Heart right ventricle (tissue), 16 donors: ENCODE measurements at places on chromosomes 7 and 10. TPM values are rescaled to one million over a fixed set of nuclear protein-coding genes. Genes with fewer than 3 reads are reported as not detected.

DNA sequence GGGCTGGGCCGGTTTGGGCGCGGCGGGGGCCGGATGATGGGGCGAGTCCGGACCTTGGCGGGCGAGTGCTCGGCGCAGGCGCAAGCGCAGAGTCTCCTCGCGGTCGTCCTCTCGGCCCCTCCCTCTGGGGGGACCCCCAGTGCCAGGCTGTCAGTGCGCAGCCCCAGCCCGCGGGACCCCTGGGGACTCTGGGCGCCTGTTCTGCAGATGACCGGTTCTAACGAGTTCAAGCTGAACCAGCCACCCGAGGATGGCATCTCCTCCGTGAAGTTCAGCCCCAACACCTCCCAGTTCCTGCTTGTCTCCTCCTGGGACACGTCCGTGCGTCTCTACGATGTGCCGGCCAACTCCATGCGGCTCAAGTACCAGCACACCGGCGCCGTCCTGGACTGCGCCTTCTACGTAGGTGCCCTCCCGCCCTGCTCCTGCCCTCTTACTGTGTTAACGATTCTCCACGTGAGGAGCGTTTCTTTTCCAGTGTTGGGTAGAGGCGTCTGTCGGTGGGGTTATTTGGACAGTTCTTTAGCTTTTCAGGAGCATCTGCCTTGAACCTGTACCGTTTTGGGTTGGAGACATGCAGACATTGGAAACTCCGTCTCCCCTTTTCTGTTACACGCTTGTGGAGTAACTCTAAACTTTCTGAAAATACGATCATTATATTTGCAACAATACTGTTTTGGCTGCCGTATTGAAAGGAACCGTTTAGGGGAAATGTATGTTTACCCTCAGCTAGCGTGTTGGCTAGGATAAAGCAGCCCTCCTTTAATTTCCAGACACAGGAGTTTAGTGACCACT is 706 bp downstream of the BUB3 start:
- DNase-seq = peak; percentile 36

DNA sequence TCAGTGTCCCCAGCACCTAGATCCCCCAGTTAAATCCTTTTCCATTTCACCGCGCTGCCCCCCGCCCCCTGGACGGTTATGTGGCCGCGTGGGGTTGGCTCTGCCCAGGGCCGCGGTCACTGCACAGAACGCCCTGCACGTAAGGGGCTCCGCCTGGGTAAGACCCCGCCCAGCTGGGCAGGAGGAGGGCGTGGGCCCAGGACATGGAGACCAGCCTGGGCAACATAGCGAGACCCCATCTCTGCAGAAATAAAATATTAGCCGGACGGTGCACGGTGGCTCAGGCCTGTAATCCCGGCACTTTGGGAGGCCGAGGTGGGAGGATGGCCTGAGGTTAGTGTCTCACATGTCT is 650 bp upstream of the ZFAND2A start:
- DNase-seq = no peak

- DNase-seq = no peak
Observed at GRCh38 chr10:52318822-52319464, 4.9 kb downstream of the DKK1 start.

GRCh38 chr10:126336801-126337200 is 51.5 kb downstream of the ADAM12 start:
- no peak for DNase-seq

GRCh38 chr7:44706788-44707557 is 41.7 kb upstream of the ZMIZ2 start:
- no peak for DNase-seq

DNA sequence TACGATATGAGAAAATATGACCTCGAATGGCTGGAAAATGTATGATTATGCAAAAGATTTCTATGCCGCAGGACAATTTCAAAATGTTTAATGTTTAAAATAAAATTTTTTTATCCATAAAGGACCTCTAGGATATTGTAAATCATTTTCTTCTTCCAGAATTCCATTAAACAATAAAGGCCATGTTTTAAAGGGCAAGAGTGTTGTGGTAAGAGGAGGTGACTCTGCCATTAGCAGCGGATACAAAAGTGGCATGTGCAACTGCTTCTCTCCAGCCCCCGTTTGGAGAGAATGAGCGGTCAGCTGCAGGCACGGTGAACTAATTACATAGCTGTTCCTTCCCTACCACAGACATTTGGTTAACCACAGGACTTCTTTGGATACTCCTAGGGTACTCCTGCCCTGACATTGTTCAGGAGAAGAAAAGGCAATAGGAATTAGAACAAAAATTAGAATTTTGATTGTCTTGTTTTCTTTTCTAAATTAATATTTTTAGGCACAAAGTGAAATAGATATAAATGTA is 63.8 kb downstream of the HBP1 start:
- DNase-seq = no peak

- DNase-seq = no peak
Observed at GRCh38 chr10:31677195-31678138, 251.2 kb downstream of the ARHGAP12 start.

DNA sequence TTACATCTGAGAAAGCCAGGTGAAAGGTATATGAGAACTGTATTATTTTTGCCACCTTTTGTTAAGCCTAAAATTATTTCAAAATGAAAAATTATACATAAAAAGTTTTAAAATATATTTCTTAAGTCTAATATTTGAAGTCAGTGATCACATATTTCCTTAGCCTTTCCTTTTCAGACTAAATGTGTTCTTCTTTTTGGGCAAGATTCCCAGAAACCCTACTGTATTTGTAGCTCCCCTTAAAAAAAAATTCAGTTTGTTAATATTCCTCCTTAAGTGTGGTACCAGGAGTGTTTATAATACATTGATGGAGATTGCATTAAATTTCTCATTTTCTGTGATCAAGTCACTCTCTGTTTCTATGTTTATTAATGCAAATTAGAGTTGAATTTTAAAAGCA is 22.8 kb downstream of the DNAJC1 start:
- DNase-seq = no peak

GRCh38 chr10:4945766-4946717 is 17.2 kb upstream of the AKR1C1 start:
- DNase-seq = no peak

DNA sequence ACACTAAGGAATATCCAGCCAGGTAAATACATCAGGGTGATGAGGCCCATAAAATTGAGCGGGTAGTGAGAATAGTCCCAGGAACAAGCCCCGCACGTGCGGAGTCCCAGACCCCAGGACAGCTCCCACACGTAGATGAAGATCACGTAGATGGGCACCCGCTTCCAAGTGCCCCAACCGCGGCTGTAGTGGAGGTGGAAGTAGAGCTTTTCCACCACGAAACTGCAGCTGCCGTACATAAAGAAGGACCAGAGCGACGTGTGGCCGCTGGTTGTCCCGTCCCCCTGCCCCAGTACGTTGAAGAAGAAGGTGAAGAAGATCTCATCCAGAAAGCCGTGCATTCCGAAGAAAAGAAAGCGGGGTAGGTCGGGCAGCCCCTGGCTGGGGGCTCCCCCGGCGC is 948 bp downstream of the TMEM229A start:
- no peak for DNase-seq

DNA sequence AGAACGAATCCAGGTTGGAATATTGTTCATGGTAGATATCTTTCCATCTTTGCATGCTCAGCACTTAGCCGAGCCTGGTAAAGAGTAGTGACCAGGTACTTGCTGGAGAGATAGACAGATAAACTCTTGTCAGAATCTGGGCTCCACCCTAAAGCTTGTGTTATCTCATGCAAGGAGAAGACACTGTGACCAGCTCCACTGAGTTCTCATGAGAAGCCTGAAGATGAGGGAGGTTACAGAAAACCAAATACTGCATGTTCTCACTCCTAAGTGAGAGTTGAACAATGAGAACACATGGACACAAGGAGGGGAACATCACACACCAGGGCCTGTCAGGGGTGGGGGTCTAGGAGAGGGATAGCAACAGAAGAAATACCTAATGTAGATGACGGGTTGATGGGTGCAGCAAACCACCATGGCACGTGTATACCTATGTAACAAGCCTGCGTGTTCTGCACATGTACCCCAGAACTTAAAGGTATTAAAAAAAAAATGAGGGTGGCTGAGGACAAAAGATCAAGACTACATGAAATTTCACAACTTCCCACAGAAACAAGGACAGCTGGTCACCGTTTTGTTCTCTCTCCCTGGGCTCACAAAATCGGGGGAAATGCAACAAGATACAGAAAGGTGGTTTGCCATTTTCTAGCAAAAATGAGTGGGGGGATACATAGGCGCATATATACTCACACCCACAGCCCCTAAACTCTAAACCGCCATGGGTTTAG is 17.4 kb downstream of the DLG5 start:
- no peak for DNase-seq

DNA sequence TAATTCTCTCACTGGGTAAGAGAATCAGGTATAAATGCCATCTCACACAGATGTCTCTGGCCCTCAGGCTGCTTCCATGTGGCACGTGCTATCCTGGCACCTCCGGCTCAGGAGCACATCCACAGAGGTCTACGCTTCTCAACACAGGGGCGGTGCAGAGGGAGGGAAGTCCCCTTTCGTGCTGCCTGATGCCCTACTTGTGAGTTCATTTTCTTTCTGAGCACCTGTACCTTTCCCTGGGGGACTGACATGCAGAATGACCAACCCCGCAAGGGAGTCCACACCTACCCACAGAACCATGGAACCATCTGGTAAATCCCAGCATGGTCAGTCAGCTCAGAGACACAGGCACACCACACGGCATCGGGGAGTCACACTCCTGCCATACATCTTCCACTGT is 99.0 kb upstream of the SAMD8 start:
- no peak for DNase-seq

The OR6V1 gene
- total RNA-seq = not detected

The NPY4R2 gene
- not detected for total RNA-seq

The PURB gene
- 14.5 TPM for total RNA-seq

The ASZ1 gene
- not detected for total RNA-seq

The C10orf67 gene
- 1.5 TPM for total RNA-seq

The JAKMIP3 gene
- 2.5 TPM for total RNA-seq

The TCF7L2 gene
- 13.9 TPM for total RNA-seq

The PLXNA4 gene
- 11.5 TPM for total RNA-seq
